ENCODE measurements at places on chromosomes 6 and 20. TPM values are rescaled to one million over a fixed set of nuclear protein-coding genes. Genes with fewer than 3 reads are reported as not detected.
A peak's percentile ranks its signal among the peaks of the same experiment; 100 is the strongest.

ABHD16B gene
- total RNA-seq: not detected

FAM209B gene
- total RNA-seq: not detected

DNA sequence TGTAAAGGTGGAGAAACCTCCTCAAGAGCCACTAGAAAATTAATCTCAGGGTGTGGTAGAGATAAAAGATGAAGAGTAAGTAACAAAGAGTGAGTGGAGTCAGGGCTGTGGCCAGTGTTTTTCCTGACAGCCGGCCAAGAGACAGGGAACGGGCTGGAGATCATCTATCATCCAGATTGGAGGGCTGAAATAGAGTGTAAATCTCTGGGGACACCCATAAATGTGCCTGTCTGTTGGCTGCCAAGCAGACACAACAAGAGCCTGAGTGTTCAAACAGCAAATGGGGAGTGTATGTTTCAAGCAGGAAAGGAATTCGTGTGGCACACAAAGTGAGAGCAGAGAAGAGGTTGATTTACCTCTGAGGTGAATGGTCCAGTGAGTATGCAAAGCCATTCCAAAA, 326.4 kb upstream of the KHDRBS2 start:
- no peak for DNase-seq

DNA sequence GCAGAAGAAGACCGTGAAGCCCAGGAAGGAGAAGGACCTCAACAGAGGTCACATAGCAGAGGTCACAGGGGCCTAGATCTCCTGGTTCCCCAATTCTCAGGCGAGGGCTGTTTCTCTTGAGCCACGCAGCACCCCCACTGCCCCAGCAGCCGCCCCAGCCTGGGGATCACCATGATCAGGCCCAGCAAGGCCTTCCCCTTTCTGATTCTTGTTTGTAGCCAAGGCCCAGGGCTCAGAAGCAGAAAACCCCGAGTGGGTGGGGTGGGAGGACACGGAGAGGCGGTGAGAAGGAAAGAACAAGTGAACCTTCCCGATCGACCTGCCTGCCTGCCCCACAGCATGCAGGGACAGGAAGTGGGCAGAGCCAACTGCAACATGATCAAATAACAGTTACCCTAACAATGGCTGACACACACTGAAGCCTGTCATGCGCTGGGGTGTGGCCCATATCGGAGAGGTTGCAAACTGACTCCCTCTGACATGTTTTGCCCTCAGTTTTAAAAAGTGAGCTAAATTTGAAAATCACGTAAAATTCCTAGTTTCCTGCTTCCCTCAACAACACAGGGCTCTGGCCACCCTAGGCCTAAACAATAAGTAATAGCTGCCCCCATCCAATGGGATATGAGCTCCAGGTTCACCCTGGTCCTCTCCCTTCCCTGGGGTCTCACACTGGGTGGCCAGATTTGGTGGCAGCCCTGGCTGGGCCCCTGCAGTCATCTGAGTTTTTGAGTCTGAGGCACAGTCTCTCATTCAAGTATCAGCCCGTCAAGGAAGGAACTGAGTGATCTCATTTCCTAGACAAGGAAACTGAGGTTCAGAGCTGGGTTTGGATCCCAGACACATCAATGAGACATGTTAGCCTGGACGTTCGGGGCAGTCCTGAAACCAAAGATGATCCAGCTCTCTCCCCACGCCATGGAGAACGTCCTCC, 6.5 kb downstream of the PEDS1 start:
- no peak for DNase-seq

- no peak for DNase-seq
These were observed 124.0 kb upstream of the SLC2A12 start for GRCh38 chr6:134176264-134176975.

- no peak for DNase-seq
These were observed 185.8 kb downstream of the TMEM242 start for GRCh38 chr6:157137501-157137900.

DNA sequence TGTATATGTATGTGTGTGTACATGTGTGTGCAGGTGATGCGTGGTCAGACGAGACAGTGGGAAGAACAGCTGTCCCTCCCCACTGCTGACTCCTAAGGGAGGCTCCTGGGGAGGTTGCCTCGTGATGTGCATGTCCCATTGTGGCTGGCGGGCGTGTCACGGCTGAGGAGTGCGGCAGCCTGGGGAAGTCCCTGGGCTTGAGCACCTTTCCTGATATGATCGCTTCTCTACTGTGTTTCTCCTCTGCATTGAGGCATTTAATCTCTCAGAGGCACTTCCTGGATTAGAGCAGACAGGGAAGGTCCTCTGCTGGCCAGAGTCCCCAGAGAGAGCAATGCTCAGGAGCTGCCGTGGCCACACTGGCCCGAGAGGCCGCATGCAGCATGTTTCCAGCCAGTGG, 11.4 kb downstream of the NPBWR2 start:
- no peak for DNase-seq

DNA sequence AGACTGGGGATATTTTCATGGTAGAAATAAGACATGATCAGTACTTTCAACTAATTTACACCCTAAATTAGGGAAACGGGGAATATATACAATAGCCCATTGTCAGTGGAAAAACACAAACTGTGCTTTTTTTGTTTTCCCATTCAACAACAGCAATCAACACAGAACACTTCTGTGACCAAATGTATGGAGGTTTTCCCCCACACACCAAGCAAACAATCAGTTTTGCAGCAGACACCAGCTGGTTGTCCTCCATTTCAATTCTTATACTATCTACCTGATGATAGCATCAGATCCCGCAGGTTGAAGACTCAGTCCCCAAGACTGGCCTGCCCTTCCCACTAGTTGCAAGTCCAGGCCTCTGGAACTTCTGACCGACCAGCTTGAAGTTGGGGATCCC, 4.5 kb downstream of the HINT3 start:
- no peak for DNase-seq

GRCh38 chr6:133787859-133788505, 100.9 kb upstream of the TCF21 start:
- peak; percentile 22 for DNase-seq
